ENCODE measurements at places on chromosomes 1 and 21.

DNA sequence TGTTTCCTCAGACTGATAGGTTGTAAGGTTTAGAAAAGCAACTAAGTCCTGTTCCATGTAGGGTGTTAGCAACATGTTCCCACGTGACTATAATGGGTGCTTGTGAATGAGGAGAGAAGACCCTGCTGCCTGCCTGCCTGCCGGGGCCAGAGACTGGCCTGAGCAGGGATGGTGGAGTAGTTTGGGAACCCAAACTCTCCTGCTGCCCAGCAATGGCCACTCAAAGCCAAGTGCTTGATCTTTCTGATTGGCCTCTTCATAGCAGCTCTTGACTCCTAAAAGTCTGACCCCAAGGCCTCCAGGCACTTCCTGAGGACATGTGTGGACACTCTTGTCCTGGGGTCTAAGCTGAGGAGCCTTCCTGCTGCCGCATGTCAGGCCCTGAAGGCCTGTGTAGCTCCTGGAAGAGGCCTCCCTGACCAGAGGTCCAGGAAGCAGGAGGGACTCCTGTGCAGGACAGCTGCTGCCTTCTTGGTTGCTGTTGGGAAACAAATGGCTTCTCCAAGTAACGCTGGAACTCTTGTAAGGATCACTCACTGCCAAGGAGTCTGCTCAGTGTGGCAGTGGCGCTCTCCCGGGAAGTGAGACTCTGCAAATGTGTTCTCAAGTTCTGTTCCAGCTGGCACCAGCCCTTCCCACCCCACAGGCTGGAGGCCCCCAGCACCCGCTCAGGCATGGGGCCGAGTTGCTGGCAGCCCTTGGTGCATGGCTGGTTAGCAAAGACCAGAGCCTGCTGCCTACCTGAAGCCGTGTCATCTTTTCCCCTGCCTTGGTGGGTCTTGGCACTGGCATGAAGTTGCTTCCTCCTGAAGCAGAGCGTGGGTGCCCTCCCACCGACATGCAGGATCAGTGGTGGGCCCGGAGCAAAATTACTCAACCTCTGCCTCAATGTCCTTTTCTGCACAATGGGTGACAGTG lies 35.5 kb downstream of the MAN1C1 start:
- no peak for ATAC-seq

DNA sequence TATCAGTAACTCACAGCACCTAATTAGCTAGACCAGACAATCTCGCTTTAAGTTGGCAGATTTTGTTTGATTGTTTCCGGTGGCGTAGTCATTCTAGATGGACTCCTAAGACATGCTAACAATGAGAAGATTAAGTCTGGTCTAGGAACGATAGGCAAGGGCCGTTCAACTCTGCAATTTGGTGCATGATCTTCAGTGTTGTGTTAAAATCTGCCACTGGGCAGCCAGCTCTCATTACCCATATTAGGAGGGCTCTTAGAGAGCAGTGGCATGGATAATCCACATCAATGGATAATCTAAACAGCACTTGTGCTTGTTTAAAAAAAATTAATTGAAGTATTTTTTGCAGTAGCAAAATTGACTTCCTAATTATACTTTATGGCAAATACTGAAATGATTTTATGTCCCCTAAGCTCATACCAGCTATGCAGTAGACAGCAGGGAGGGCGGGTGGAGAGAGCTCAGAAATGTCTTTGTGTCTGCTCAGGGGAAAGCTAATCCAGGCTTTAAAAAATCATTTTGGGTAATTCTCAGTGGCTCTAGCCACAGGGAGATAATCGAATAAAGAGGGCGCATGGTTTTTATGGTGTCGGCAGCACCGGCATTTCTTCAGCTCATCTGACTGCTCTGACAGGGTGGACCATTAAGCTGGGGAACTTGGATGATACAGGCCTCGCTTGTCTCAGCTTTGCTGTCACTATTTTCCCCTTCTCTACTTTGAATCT lies 48.5 kb upstream of the IKBKE start:
- no peak for ATAC-seq

GRCh38 chr1:92822879-92823278 lies 9.0 kb upstream of the RPL5 start:
- ATAC-seq = peak; percentile 40

- ATAC-seq = no peak
Observed at GRCh38 chr1:60228041-60228491, 154.5 kb upstream of the C1orf87 start.

DNA sequence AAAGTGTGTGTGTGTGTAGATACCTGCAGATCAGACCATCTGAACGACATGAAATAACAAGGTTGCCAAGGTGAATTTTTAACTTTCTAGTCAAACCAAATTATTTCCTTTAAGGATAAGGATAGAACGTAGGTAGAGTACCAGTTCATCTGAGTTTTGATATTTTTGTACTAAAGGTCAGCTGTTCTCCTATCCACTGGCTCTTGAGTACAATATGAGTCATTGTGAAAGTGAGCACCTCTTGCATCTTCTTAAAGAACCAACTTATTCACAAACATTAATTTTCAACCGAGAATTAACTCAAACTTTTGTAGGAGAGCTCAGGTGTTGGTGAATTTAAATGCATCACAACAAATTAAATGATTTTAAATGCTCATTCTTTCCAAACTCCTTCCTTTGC lies 71.5 kb downstream of the IFI44 start:
- ATAC-seq = no peak

GRCh38 chr21:32889596-32889995 lies 118.0 kb upstream of the PAXBP1 start:
- no peak for ATAC-seq

DNA sequence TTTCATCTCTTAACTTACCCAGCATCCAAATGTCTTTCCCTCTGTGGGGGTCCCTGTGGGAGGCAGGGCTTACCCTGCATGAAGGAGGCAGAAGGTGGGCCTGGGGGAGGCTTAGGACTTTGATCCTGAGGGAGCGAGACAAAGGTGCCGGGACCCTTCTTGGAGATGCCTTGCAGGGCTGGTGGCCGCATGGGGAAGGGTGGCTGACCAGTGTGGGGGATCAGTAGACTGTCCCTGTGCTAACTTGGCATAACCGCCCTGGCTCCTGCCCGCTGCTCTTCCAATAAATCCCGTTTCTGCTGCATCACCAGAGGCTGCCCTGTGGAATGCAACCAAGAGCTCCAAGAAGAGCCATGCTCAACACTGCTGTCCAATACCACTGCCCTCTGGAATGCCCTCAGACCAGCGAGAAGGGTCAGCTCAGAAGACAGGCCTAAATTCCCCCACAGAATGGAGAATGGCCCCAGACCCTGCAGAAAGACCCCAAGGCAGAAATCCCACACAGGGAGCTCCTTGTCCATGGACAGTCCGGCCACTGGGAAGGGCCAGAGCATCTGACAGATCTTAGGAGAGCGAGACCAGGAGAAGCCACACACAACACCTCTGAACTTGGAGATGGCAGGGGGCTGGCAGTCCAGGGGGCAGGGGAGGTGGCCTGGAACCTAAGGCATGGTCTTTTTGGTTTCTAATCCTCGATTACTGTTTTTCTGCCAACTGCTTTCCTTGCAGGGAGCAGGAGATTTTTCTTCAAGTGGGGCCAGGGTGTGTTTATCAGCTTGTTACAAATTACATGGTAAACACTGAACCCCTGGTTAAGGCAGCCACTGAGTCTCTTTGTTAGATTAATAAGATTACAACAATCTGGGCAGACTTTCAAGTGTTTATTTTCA lies 46.7 kb upstream of the DMRTB1 start:
- ATAC-seq = no peak

GRCh38 chr1:194281376-194281775 lies 1095.0 kb upstream of the B3GALT2 start:
- no peak for ATAC-seq

- no peak for ATAC-seq
Observed at GRCh38 chr1:31919591-31919990, 18.6 kb downstream of the PTP4A2 start.

- ATAC-seq = peak; percentile 44
Observed at GRCh38 chr21:45923146-45923545, 58.4 kb upstream of the COL6A1 start.

DNA sequence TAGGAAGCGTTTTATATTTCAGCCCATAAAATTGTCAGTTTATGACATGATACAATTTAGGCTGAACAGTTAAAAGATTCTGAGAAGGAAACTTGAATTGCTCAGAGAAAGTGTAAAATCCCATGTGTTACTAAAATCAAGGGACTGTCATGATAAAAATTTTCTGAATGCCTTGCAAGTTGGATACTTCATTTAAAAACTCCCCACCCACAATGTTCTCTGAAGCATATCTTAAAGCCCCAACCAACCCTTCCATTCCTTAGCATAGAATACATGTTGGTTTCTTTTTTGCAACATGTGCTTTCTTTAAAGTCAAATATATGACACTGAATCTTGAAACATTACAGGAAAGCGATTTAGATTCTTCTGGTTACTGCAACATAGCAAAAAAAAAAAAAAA lies 97.4 kb downstream of the MRPL39 start:
- no peak for ATAC-seq

GRCh38 chr1:55478742-55479141 lies 263.6 kb upstream of the USP24 start:
- ATAC-seq = peak; percentile 42

- no peak for ATAC-seq
Observed at GRCh38 chr1:179976970-179977651, 22.5 kb downstream of the CEP350 start.

DNA sequence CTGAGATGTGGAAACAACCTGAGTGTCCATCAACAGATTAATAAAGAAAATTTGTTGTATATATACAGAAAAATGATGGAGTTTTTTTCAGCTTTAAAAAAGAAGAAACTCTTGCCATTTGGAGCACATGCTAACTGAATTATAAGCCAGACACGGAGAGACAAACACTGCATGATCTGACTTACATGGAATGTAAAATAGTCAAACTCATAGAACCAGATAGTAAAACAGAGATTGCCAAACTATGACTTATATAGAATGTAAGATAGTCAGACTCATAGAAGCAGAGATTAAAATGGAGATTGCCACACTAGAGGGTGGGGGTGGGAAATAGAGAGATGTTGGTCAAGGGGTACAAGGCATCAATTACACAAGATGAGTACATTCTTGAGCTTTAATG lies 1786.6 kb downstream of the PLA2G4A start:
- peak; percentile 35 for ATAC-seq

GRCh38 chr1:233689017-233689747 lies 75.3 kb downstream of the KCNK1 start:
- no peak for ATAC-seq

DNA sequence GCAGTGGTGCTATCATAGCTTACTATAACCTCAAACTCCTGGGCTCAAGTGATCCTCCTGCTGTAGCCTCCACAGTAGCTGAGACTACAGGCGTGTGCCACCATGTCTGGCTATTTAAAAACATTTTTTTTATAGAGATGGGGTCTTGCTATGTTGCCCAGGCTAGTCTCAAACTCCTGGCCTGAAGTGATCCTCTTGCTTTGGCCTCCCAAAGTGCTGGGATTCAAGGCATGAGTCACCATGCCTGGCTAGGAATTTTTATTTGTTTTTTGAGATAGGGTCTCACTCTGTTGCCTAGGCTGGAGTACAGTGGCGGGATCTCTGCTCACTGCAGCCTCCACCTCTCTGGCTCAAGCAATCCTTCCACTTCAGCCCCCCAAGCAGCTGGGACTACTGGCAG lies 8.8 kb upstream of the RABGAP1L start:
- ATAC-seq = no peak

- ATAC-seq = peak; percentile 47
Observed at GRCh38 chr1:200856716-200857357, 15.9 kb upstream of the GPR25 start.

DNA sequence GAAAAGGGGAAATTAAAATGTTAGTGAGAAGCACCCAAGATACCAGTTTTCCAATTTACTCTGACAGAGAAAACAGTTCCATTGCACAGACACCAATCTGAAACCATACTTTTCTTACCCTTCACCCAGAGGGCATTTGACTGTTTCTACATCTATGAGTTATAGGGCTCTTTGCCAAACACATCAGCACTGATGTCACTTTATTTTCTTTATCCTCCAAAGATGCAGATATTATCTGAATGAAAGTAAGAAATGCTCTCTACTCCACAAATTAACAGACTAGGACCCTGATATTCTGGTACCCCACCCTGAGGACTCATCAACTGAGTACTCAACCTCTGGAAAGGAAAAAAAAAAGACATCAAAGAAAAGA lies 24.2 kb upstream of the PEX19 start:
- ATAC-seq = no peak

DNA sequence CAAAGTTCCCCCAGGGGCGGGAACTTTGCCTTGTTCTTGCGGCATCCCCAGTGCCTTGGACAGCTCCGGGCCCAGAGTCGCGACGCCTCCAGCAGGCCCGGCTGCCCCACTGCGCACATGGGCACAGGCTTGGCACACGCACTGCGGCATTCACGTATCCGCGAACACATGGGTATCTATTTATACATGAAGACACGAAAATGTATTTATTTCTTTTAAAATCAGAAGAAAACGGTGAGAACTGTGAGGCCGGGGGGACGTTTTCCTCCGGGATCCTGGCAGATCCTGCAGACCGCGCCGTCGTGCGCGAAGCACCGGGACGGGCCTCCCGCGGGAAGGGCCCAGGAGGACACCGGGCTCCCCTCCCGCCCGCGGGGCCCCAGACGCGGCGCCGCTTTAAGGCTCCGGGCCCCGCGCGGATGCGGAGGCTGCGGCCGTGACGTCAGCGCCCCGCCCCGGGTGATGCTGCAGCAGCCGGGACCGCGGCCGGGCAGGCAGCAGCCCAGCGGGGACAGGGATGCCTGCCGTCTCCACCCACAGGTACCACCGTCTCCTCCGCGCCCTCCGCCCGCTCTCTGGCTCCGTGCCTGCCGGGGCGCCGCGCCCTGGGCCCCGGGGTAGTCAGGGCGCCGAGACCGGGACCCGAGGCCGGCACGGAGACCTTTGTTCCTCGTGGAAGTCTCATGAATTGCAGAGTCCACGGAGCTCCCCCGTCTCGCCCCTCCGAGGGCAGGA lies at the start of gene SLC45A1:
Gene SLC45A1, plus strand, starts transcription at position 468 of the 735 bp plus-strand sequence. CDS start 6,216 bp downstream, outside the sequence.
- peak; percentile 81 for ATAC-seq

GRCh38 chr1:84724128-84724860 lies 34.0 kb upstream of the SSX2IP start:
- no peak for ATAC-seq

- ATAC-seq = no peak
Observed at GRCh38 chr1:237556911-237557310, 333.8 kb downstream of the ZP4 start.

- ATAC-seq = no peak
Observed at GRCh38 chr1:59230622-59231021, 66.3 kb upstream of the FGGY start.

- ATAC-seq = no peak
Observed at GRCh38 chr1:19477284-19478249, 7.8 kb downstream of the CAPZB start.

DNA sequence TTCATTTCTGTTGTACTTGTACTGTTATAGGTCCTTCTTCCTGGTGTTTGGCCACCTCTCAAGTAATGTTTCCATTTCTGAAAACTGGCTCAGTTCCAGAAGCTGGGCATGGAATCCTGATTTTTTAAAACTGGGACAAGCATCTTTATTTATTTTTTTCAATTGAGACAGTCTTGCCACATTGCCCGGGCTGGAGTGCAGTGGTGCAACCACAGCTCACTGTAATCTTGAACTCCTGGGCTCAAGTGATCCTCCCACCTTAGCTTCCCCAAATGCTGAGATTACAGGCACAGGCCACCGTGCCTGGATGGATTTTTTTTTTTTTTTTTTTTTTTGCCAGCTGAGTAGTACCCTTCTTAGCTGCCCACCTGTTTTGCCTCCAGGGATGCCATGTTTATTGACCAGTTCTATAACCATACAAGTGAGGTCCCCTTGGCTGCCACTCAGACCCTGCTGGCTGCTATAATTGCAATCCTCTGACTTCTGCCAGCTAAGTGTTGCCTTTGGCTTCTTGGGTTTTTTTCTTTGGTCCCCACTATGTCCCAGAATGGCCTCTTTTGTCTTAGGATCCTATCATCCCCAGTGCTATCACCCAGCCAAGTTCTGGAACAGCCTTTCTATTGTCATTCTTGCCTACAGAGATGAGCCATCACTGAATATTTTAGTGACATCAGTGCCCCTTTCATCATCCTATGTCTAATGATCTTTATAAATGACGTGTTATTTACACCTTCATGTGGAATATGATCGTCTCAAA lies 3.9 kb upstream of the DIP2A start:
- no peak for ATAC-seq

Data from SK-N-SH treated with all-trans-retinoic acid at 6 μM for 48 hours (cell line).